ENCODE measurements at places on chromosomes 6 and 20. TPM values are rescaled to one million over a fixed set of nuclear protein-coding genes. Genes with fewer than 3 reads are reported as not detected.

NKAIN4 gene
- not detected for total RNA-seq

COL19A1 gene
- 0.85 TPM for total RNA-seq

SGK2 gene
- 1.8 TPM for total RNA-seq

FAM83C gene
- total RNA-seq: not detected

COL12A1 gene
- total RNA-seq: not detected

PBOV1 gene
- total RNA-seq: not detected

CNR1 gene
- total RNA-seq: 0.47 TPM

MEA1 gene
- 38.7 TPM for total RNA-seq

ISM1 gene
- 5.8 TPM for total RNA-seq

MCCD1 gene
- not detected for total RNA-seq

All from T-cell (primary cell).